ENCODE measurements at places on chromosomes 5 and 9.

GRCh38 chr9:121294151-121294743 lies 26.3 kb downstream of the GSN start:
- DNase-seq: no peak

DNA sequence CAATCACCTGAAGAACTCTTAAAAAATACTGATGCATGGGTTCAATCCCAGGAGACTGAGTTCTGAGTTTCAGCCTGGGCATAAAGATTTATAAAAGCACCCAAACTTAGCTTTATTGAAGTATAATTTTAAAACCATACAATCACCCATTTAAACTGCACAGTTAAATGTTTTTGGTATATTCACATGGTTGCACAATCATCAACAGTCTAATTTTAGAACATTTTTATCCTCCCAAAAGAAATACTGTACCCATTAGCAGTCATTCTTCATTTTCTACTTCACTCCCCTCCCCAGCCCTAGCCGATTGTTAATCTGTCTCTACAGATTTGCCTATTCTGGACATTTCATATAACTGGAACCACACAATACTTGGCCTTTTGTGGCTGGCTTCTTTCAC lies 141.7 kb downstream of the ARSB start:
- DNase-seq: no peak

- no peak for DNase-seq
Measured at GRCh38 chr9:135994501-135995192, 33.5 kb upstream of the UBAC1 start.

- no peak for DNase-seq
Measured at GRCh38 chr9:20320921-20321320, 301.4 kb downstream of the MLLT3 start.

DNA sequence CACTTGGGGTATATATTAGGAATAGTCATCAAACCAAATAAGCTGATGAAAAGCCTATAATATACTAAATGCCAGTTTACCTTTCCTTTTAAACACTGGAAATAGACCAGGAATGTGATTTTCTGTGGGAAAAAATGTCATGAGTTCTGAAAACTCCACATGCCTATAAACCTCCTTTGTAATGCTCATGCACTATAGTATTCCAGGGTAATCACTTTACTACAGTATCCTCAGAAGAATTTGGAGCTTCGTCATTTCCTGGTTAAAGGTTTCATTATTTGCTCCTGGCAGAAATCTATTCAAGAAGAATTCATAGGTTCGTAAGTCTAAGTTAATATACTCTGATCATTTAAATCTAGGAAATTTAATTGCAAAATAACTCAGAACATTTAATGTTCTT lies 1076.7 kb upstream of the DMAC1 start:
- DNase-seq: no peak

- DNase-seq: no peak
Measured at GRCh38 chr5:67344870-67345269, 148.3 kb upstream of the CD180 start.

DNA sequence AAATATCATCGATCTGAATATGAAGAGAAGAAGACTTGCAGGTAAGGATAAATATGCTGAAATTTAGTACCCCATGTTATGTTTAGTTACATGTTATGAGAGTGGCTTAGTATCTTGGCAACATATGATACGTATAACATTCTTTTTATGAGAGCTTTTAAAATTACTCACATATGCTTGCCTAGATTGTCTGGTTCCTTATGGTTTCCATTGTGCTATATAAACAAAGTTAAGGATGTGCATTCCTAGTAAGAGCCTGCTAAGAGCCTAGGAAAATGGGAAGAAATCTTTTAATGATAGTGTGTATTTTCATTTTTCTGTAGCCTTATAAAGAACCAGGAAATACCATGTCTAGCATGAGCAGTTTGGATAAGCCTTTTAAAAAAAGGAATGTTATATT lies 112.0 kb upstream of the KCNN2 start:
- DNase-seq: no peak

DNA sequence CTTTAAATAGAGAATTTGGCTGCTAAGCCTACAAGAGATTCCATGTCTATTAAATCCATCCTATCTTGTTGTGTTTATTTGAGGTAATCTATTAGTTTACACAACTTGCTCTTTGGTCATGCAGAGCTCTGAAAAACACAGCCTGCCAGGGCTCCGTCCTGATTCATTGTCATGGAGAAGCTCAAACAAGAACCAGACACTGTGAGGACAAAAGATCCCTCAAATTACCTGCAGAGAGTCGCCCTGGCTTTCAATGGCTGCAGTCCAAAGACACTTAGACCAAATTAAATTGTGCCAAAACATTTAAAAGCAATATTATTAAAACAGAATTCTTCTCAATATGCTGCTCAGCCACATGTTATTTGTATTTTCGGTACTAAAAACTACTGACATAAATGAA lies 60.1 kb downstream of the CDH18 start:
- DNase-seq: no peak

- DNase-seq: no peak
Measured at GRCh38 chr5:17995997-17996396, 361.7 kb downstream of the TAF11L14 start.

DNA sequence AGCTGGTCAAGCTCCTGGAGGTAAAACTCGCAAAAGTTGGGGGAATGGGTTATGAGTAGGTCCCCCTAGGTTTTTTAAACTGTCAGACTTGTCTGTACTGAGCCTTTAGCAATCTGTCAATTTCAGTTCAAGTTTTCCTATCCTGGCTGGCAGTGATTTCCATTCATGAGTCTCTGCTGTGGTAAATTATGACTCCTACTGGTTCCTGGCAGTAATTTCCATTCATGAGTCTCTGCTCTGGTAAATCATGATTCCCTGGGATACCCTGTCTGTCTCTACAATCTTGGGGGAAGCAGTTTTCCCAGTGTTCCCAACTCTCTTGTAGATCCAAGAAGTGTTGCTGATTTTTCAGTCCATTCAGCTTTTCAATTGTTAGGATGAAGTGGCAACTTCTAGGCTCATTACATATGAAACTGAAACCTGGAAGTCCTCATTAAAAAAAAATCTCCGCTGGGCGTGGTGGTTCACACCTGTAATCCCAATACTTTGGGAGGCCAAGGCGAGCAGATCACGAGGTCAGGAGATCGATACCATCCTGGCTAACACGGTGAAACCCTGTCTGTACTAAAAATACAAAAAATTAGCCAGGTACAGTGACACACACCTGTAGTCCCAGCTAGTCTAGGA lies 91.3 kb upstream of the GPBP1 start:
- DNase-seq: no peak

DNA sequence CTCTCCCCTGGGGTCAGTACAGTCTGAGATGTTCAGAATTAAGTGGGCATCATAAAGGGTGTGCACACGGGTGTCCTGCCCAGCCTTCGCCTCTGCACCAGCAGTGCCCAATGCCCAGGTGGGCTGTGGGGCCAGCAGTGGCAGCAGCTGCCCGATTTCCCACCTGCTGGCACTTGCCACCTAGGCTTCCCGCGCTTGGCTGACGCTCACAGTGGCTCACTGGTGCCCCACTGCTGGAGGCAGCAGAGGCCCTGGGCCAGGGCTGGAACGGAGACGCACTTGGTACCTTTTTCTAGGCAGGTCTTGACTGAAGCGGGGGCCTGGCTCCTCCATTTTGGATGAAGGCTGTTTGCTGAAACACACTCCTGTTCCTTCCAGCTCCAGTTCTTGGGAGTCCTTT lies 17.0 kb downstream of the MRNIP start:
- no peak for DNase-seq

DNA sequence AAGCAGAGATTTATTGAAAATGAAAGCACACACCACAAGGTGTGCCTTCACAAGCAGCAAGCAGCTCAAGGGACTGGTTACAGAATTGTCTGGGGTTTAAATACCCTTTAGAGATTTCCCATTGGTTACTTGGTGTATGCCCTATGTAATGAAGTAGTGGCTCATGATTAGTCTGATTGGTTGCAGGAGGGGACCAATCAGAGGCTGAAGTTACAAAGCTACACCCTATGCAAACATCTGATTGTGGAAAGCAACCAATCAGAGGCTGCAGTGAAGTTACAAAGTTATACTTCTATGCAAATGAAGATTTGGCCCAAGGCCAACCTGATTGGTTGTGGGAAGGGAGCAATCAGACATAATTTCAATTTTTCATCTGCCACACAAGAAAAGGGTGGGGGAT lies 119.9 kb downstream of the C9orf152 start:
- DNase-seq: no peak

DNA sequence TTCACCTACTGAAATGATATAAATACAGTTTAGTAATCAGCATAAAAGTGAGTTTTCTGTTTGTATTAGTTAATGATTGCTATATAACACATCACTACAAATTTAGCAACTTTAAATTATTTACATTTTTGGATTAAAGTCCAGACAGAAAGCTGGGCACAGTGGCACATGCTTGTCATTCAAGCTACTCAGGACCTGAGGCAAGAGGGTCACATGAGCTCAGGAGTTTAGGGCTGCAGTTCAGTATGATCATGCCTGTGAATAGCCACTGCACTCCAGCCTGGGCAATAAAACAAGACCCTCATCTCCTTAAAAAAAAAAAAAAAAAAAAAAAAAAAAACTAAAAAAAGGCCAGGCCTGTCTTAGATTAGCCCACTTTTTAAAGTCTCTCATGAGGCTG lies 273.6 kb upstream of the CTNND2 start:
- DNase-seq: no peak

GRCh38 chr9:136602193-136602885 lies 56.5 kb upstream of the NOTCH1 start:
- DNase-seq: no peak

- no peak for DNase-seq
Measured at GRCh38 chr9:15735083-15735857, 182.4 kb downstream of the CCDC171 start.

- no peak for DNase-seq
Measured at GRCh38 chr5:50593681-50594080, 72.8 kb upstream of the PARP8 start.

DNA sequence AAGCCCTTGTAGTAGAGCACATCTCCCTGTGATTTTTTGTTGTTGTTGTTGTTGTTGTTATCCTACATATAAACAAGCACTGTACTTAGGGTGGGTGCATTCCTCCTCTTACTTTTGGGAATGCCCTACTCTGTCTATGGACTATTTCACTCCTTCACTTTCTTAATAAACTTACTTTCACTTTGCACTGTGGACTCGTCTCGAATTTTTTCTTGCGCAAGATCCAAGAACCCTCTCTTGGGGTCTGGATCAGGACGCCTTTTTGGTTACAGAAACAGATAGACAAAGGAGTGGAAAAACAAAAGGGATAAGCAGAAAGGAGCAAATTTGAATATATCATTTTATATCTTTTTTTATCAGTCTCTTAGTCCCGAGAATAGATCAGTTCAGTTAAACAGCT lies 14.4 kb upstream of the PAIP1 start:
- no peak for DNase-seq

DNA sequence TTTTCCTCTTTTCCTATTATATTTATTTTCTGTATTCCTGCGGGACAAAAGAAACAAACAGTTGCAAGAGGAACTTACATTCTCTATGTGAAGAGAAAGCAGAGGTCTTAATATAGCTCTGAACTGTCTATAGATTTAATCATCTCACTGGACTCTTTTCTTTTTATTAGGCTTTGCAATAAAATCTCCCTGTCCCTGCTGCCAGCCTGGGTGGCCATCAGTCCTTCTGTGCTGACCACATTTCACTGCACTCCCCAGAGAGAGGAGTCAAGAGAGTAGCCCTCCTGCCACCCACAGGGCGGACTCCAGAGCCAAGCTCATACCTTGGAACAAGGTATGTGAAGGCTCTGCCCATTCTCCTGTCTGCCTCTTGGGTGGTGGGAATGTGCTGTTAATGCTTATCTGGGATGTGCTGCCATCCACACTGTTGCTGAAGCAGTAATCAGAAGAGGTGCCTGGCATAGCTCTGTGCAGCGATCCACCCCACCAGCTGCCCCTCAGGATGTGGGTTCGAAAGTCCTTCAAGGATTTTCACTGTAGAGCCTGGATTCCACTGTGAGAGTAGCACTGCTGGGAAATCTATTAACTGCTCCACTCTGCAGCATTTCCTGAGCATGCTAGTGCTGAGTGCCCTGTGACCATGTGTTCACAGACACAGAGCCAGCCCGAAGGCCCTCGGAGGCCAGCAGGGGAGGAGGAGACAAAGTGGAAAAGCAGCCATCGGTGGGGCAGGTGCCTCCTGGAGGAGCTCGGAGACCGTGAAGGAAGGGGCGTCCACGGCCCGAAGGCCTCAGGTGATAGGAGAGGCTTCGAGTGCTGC lies 334.6 kb downstream of the MED10 start:
- DNase-seq: no peak

- DNase-seq: no peak
Measured at GRCh38 chr5:174159327-174160114, 114.0 kb downstream of the NSG2 start.

- DNase-seq: no peak
Measured at GRCh38 chr9:20379804-20380225, 242.5 kb downstream of the MLLT3 start.

DNA sequence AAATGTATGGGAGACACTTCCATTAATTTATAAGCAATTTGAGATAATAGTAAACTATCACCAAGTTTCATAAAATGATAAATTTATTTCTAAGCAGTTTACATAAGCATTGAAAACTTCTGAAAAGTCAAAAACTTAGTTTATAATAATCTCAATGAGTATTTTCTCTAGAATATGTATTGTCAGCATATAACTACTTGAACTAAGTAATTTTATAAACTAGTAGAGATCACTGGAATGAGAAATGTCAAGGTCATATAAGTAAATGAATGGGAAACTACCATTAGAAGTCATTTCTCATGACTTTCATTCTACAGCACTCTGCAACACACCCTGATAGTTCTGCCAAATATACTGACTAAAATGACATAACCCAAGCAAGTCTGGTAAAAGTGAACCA lies 3.4 kb downstream of the TBCA start:
- no peak for DNase-seq

DNA sequence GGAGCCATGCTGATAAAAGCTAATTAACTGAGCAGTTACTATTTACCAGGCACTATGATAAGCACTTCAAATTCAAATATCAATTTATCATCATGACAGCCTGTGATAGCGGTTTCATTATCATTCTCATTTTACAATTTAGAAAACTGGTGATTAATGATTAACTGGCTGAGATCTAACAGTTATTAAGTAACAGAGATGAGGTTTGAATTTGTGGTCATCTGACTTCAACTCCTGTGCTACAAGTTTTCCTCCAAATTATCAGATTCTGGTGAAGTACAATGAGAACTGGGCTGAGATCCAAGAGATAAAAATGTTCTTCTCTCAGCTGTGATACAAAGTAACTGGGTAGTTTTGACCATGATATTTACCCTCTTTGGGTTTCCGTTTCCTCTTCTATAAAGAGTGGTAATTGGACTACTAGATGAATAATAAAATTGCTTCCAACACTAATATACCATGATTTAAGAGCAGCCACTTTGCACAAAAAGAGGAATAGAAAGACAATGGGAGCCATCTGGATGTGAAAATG lies 74.5 kb upstream of the CCNG1 start:
- DNase-seq: no peak

- no peak for DNase-seq
Measured at GRCh38 chr9:134566196-134566847, 75.3 kb upstream of the COL5A1 start.

Data from activated CD8-positive, alpha-beta memory T cell treated with anti-CD3 and anti-CD28 coated beads for 48 hours (primary cell).